T-helper 9 cell (primary cell): ENCODE measurements at places on chromosomes 3 and 15.
A peak's percentile ranks its signal among the peaks of the same experiment; 100 is the strongest.

- DNase-seq: no peak
Observed at GRCh38 chr3:126939338-126939718, 43.6 kb upstream of the PLXNA1 start.

- DNase-seq: no peak
Observed at GRCh38 chr15:37873336-37873735, 61.1 kb upstream of the TMCO5A start.

DNA sequence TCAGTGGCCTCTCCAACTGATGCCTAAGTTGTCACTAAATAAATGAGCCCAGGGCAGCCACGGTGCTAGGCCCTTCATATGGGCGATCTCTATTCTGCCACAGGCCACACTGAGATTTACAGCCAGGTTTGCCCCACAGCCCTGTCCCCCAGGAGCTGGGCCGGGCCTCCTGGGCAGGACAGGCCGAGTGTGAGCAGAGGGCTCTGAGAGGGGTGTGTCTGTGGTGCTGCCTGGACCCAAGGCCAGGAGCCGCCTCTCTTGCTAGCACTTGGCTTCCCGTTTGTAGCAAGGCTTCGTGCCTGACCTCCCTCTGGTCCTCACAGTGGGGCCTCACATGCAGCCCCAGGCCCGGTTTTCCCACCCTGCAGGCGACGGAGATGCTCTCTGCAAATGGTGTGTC, 67.1 kb upstream of the SEC22A start:
- DNase-seq: no peak

DNA sequence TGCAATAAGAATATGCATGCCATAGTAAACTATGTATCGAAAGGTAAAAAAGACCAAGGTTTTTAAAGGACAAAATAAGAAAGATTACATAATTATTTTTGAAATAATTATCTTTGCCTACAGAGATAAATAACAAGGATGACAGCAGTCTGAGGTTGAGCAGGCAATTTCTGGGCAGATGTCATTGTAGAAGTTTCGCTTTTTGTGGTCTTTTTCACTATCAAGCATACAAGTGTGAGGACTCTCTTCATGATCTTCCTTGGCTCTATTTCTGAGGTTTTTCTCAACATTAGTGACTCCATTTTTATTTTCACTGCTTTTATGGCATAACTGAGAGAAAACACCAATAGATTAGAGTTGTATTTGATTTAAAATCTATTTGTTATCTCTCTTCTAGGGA, 1337.9 kb upstream of the EPHA6 start:
- DNase-seq: no peak

DNA sequence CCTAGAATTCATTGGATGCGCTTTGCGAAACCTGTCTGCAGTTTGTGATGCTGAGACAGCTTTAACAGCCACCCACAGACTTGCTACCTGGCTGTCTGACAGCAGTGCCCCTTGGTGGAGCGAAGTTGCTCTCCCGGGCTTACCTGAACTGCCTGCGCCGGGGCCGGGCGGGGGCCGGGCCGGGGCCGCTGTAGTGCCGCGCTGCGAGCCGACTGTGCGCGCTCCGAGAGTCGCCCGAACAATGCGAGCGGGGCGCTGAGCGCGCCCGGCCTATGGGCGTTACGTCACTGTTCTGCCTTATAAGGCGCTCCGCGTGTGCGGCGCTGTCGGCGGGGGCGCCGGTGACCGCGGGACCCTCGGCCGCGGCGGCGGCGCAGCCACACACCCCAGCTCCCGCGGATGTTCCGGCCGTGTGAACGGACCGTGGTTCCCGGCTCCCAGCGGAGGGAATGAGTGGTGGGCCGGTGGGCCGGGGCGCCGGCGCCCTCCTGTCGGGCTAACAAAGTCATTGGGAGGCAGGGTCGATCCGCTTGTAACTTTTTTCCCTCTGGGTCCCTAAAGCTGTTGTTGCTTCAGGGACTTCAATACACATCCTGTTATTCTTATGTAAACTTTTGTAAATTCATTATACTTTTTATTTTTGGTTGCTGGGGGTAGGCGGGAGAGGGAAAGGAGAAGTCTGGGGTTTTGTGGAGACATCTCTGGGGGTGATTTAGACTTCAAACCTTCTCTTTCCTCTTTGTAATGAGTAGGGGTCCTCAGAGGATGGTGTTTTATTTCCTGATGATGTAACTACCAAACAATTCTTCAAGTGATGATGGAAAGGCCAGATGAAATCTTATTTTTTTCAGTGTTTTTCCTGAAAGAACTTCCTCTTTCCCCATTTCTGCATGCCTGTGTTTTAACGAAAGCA, 58.5 kb downstream of the CMSS1 start:
- peak; percentile 54 for DNase-seq

DNA sequence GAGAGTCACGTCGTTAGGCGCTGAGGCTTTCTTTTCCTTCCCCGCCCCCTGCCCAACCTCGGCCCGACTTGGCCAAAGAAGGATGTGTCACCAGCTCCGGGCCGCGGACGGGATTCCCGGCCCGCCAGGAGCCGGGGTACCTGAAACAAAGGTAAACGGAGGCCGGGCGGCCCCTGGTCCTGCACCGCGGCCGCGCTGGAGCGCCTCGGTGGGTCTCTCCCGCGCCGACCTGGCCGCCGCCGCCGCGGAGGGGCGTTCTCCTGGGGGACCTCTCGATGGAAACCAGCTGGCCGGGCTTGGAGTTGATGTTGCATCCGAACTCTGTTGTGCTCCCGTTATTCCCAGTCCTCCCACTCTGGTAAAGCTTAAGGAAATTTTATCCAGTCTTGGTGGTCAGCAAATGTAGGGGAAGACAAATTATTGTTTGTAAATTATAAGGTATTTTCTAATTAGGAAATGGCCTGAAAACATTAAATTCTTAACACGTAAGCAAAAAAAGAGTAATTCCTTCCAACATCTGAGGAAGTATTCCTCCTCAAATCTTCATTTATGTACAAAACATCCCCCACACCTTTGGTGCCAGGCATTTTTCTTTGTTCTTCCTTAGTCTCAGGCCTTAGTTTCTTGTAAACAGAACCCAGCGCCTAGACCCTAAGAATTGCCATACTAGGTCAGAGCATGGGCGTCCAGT, 888 bp downstream of the PPP2R3A start:
- no peak for DNase-seq

DNA sequence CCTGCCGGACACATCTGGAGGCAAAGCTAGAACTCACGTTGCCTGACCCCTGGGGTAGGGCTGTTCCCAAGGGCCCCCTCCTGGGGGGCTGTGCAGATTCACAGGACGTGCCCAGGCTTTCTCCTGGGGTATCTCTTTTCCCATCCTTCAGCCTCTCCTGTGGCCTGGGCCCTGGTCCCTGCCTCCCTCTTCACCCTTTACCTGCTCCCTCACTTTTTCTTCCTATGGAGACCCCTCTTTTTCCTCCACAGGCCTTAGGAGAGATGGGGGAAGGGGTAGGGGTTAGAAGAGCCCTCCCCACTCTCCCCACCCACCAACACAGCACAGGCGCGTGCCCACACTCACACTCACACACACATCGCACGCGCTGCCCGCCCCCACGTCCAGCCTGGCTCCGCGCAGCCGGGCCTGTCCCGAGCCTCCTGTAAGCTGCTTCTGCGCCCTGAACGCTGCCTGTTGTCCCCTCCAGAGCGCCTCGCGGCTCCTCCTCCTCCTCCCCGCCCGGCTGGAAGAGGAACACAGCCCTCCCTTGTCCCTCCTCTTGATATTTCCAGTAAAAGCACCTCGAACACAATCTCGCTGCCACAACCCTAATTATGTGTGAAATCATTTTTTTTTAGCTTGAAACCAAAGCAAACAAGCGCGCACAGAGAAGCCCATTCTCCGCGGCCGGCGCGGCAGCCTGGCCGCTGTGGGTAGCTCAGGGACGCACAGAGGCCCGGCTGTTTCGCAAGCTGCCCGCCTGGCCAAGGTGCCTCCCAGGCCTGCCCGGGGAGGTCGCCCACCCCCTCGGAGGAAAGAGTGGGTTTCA, 33.9 kb upstream of the ACAN start:
- DNase-seq: no peak

- no peak for DNase-seq
Observed at GRCh38 chr3:41652931-41653330, 309.0 kb downstream of the ULK4 start.

- no peak for DNase-seq
Observed at GRCh38 chr3:30198162-30198561, 408.2 kb upstream of the TGFBR2 start.

DNA sequence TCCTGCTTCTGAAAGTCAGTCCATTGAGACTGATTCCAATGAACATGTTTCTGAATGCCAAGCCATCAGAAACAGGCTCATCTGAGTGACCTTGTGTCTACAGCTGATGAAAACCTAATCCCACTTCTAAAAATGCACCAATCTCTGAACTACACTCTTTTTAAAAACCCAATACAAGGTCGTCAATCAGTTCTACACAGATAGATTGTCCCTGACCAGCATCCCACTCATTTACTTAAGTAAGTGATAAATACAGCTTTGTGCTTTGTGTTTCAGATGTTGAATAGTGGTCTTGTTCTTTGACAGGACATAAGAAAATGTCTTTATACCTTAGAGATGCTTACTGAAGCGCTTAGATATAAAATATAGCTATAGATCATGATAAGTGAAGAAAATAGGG, 20.2 kb upstream of the SCG3 start:
- no peak for DNase-seq

DNA sequence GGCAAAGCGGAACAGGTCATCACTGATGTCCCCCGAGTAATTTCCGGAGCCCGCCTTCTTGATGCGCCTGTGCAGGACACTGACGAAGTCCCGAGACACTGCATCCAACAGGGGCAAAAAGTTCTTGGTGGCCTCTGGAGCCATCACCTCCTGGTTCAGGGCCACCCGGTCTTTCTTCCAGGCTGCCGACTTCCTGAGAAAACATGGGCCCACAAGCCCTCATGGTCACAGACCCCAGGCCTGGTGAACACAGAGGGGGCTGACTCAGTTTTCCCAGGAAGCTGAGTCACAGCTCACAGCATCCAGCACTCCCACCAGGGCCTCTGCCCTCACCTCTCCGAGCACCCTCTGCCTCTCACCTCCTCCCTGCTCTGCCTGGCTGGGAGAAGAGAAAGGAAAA, 22.4 kb downstream of the CYP11A1 start:
- DNase-seq: no peak

- no peak for DNase-seq
Observed at GRCh38 chr3:128547368-128547987, 54.5 kb upstream of the GATA2 start.

GRCh38 chr3:86152620-86153019, 838.3 kb downstream of the VGLL3 start:
- no peak for DNase-seq

GRCh38 chr15:47184003-47184907, 533.0 kb upstream of the SEMA6D start:
- no peak for DNase-seq

GRCh38 chr15:44715797-44716334, 4.5 kb downstream of the B2M start:
- DNase-seq: no peak

DNA sequence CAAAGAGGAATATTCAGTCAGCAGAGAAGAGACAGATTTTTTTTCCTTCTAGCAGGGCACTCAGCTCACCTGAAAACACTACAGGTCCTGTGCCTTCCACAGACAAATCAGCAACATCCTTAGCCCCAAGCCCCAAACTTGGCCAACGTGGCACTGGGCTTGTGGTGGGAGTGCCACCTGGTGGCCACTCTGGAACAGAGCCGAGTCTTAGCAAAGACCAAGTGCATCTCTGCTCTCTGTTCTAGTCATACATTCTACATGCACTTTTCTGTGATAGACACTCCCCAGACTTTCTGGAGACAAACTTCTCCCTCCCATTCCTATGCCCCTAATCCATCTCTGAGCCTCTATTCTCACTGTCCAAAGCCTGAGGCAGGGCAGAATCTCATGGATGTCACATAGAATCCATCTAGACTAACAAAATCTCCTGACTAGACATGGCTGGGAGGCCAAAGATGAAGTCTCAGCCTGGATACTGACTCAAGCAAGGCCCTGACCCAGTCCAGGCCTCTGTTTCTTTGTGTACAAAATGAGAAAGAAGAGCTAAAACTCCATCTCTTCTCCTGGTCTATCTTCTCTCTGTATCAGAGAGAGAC, 5.1 kb upstream of the SEMA7A start:
- peak; percentile 62 for DNase-seq

GRCh38 chr3:94092086-94092485, 29.2 kb downstream of the NSUN3 start:
- DNase-seq: no peak

GRCh38 chr15:57190208-57190607, 186.1 kb upstream of the CGNL1 start:
- DNase-seq: no peak

- DNase-seq: no peak
Observed at GRCh38 chr15:72237029-72237852, 6.3 kb upstream of the PKM start.

DNA sequence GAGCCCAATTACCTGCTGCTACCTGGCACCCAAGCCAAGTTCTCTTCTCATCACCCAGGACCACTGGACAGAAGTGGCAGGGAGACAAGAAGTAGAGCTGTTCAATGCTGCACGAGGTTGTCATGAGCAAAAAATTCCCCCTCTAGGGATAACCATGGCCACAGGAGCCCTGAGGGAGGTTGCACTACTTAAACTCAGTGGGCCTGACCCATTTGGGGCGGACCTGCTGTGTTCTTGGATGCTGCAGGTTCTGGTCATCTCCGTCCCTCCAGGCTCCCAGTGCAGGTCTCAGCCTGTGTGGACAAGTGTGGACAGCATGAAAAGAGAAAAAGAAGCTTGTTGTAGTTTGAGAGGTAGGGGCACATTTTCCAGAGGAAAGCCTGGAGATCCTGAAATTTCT, 26.1 kb upstream of the MANF start:
- no peak for DNase-seq

GRCh38 chr3:81390796-81391195, 370.6 kb downstream of the GBE1 start:
- no peak for DNase-seq

DNA sequence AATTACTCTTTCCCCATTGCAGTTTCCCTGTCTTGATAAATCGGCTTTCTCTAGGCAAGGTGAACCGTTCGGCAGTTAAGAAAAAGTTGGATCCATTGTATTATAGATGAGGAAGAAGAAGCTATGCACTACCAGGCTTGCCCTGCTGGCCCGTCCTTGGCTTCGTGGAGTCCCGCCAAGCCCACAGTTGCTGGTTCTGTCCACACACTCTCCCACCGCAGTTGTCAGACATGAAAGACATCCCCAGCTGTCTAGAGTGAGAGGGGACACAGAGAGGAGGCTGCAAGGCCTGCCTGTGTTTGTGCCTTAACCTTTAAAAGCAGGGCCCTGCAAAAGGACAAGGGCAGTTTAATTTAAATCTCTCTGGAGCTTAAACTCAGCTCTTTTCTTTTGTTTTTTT, 47.2 kb upstream of the PLCL2 start:
- DNase-seq: no peak

- DNase-seq: no peak
Observed at GRCh38 chr3:192916371-192917027, 1.2 kb downstream of the MB21D2 start.

- DNase-seq: no peak
Observed at GRCh38 chr15:66875588-66876420, 173.8 kb downstream of the SMAD6 start.

- DNase-seq: no peak
Observed at GRCh38 chr15:63114465-63114864, 7.2 kb upstream of the LACTB start.

DNA sequence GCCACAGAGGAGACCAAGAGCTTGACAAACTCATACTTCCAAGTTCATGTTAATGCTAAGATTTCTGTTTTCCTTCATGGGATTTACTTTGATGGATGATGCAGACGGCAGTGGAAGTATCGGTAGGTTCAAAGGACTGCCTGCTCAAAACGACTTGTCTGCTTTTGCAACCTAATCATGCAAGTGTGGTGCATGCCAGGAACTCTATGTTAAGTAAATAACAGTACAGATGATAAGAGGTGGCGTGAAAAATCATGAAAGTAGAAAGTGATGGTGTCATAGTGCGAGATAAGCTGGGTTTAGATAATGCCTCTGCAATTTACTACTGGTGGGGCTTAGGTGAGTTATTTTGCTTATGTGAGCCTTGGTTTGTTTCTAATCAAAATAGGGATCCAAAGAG, 14.7 kb upstream of the LMCD1 start:
- no peak for DNase-seq
